ENCODE measurements at places on chromosomes 3 and 15.

- no peak overlapping the region for H3K4me3 ChIP-seq
- peaks cover 36% of the 10 kb centered on the region for H3K36me3 ChIP-seq
- DNase-seq, result no peak
- peaks cover 24% of the 10 kb centered on the region for H3K4me1 ChIP-seq
Measured at GRCh38 chr3:12829886-12830784, 11.2 kb downstream of the RPL32 start.

DNA sequence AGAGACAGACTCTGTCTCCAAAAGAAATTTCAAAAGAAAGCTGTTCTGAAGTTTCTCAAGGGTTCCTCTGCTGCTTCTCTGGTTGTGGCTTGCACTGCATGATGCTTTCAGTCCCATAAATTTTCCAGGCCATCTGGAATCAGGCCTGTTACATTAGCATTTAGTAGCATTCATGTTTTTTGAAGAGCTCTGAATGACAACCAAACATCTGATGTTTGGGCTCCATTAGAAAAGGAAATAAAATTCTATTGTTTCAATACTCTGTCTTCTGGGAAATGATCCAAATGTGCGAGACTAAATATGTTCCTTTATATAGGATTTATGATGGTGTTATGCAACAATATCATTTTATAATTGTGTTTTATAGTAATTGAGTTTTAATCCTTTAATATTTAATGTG lies 455.8 kb downstream of the GABRG3 start:
- H3K27ac ChIP-seq, result no peak overlapping the region
- H3K27me3 ChIP-seq, result no peaks in the 10 kb centered on the region
- H3K4me1 ChIP-seq, result no peaks in the 10 kb centered on the region
- no peak for DNase-seq
- H3K36me3 ChIP-seq, result no peaks in the 10 kb centered on the region

DNA sequence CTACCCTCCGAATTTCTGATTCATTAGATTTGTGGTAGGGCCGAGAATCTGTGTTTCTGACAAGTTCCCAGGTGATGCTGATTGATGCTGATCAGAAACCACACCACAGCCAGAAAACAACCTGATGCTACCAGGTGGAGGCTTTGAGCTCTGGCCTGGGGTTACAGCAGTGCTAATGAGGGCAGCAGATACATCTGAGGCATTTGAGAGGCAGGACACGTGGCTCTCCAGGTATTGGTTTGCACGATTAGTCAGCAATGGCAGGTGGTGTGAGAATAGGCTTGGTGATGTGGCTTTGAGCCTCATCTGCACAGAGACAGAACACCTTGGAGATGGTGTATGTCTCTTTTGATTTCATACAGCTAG lies 78.8 kb upstream of the THBS1 start:
- DNase-seq, result no peak
- peaks cover 11% of the 10 kb centered on the region for H3K4me1 ChIP-seq
- H3K27me3 ChIP-seq, result peaks cover 8% of the 10 kb centered on the region

DNA sequence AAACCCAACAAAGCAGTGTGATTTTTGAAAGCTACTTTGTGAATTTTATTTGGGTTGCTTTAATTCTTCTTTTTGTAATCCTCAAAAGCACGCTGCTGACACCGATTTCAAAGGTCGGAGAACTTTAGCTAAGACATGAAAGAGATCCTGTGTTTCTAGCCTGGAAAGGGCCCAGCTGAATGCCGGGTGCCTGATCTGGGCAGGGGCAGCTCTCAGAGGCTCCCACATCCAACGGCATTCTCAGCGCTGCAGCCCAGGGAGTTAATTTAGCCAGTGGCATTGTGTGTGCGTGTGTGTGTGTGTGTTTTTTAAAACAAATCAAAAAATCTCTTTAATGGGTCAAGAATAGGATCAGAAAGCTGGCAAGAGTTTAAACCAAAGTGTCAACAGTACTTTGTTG lies 6.6 kb downstream of the RBP1 start:
- H3K27ac ChIP-seq, result peak overlapping the region; percentile 99
- H3K4me1 ChIP-seq, result peaks cover 87% of the 10 kb centered on the region
- DNase-seq, result no peak
- peaks cover 38% of the 10 kb centered on the region for H3K36me3 ChIP-seq
- H3K27me3 ChIP-seq, result peaks cover 2% of the 10 kb centered on the region

DNA sequence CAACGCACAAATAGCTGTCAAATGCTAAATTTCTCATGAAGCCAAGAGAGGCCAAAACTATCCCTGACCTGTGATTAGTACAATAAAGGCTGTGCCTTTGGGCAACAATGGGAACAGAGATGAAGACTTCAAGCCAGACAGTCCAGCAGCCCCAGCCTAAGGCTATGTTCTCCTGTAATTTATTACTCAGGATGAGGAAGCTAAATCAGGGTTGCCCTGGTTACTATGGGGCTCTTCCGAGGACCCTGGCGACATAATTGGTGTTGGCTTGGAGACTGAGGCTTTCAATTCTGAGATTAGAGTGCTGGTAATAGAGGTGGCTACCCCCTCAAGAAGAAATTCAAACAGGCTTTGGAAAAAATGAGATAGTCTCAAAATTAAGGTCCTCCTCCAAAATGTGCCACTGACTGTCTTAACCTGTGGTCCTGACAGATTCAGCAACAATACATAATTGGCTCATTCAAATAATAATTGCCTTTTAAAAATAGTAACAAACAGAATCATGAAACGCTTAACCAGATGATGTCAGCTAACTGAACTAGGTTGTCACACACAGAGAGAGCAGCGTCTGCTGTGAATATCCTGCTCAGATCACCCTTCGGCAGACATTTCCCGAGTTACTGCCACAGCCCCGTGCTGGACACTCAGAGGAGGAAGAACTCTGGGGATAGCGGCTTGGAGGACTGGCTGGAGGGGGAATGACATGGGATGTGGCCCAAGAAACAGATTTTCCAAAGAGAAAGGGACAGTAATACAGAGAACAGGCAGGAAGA lies 43.0 kb downstream of the NSMCE3 start:
- peaks cover 13% of the 10 kb centered on the region for H3K27me3 ChIP-seq
- H3K27ac ChIP-seq, result no peak overlapping the region
- H3K4me1 ChIP-seq, result peaks cover 29% of the 10 kb centered on the region

DNA sequence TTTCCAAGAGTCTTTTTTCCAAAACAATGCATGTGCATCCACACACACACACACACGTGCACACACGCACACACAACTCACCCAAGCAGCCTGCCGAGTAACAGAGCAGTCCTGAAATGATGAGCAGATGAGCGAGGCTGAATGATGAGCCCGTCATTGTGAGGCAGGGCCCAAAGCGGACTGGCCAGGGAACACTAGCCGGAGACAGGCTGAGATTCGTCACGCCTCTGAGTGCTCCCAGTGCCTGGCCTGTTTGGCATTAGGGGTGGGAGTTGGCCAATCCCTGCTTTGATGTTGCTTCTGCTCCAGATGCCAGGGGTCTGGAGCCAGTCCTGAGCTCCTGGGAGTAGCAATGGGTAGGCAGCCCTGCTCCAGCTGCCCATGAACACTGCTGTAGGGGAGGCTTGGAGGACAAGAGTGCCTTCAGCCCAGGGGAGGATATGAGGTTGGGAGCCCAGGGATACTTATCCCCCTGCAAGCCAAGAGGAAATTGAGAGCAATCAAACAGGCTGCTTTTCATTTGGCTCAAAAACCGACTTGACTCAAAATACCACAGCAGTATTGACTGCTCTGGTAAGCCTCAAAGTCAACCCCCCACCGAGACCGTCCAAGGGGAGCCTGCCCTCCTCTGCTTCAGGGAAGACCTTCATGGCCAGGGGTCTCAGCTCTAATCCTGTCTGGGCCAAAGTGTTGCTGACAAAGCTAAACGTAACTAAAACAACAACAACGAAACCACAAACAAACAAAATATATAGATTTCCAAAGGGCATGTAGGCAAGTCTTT lies 22.9 kb downstream of the COLQ start:
- H3K36me3 ChIP-seq, result peaks cover 3% of the 10 kb centered on the region
- H3K4me3 ChIP-seq, result no peak overlapping the region
- DNase-seq, result peak; percentile 28
- H3K27me3 ChIP-seq, result peaks cover 8% of the 10 kb centered on the region

GRCh38 chr15:56821721-56822425 lies 88.6 kb upstream of the ZNF280D start:
- peaks cover 8% of the 10 kb centered on the region for H3K27me3 ChIP-seq
- peak; percentile 53 for DNase-seq
- H3K4me3 ChIP-seq, result no peak overlapping the region
- H3K27ac ChIP-seq, result no peak overlapping the region
- H3K36me3 ChIP-seq, result no peaks in the 10 kb centered on the region

GRCh38 chr3:122519693-122520092 lies 5.0 kb upstream of the KPNA1 start:
- H3K36me3 ChIP-seq, result no peaks in the 10 kb centered on the region
- H3K27me3 ChIP-seq, result peaks cover 22% of the 10 kb centered on the region
- H3K4me1 ChIP-seq, result peaks cover 4% of the 10 kb centered on the region
- no peak overlapping the region for H3K27ac ChIP-seq
- H3K4me3 ChIP-seq, result no peak overlapping the region

GRCh38 chr3:122824465-122825381 lies 29.9 kb downstream of the SLC49A4 start:
- peaks cover 6% of the 10 kb centered on the region for H3K4me1 ChIP-seq
- H3K27ac ChIP-seq, result no peak overlapping the region
- H3K4me3 ChIP-seq, result no peak overlapping the region
- no peaks in the 10 kb centered on the region for H3K27me3 ChIP-seq
- no peak for DNase-seq
- H3K36me3 ChIP-seq, result peaks cover 38% of the 10 kb centered on the region

- no peaks in the 10 kb centered on the region for H3K4me1 ChIP-seq
- no peak overlapping the region for H3K4me3 ChIP-seq
- no peaks in the 10 kb centered on the region for H3K36me3 ChIP-seq
- no peaks in the 10 kb centered on the region for H3K27me3 ChIP-seq
Measured at GRCh38 chr3:103184772-103185171, 750.0 kb downstream of the ZPLD1 start.

DNA sequence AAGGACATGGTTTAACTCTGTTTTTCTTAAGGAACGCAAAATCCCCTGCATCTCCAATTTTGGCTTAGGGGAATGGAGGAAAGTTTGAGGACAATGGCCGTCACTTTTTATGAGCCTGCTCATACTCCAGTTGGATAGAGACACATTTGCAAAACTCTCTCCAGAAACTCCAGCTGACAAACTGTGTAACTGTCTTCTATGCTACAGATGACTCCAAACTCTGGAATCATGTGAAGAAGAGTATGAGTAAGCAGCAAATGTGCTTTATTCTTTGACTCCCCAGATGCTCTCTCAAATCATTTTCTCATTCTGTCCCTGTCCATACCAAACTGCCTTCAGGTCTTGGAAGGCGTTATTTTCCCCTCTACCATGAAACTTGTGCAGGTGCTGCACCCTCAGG lies 226.5 kb upstream of the GPR149 start:
- H3K36me3 ChIP-seq, result no peaks in the 10 kb centered on the region
- H3K27me3 ChIP-seq, result no peaks in the 10 kb centered on the region
- no peak overlapping the region for H3K27ac ChIP-seq
- no peak for DNase-seq
- H3K4me3 ChIP-seq, result no peak overlapping the region
- no peaks in the 10 kb centered on the region for H3K4me1 ChIP-seq

GRCh38 chr3:46881596-46882376 lies 4.3 kb downstream of the PTH1R start:
- H3K4me1 ChIP-seq, result peaks cover 49% of the 10 kb centered on the region
- no peaks in the 10 kb centered on the region for H3K36me3 ChIP-seq
- H3K4me3 ChIP-seq, result peak overlapping the region; percentile 81
- H3K27ac ChIP-seq, result no peak overlapping the region
- H3K27me3 ChIP-seq, result peaks cover 46% of the 10 kb centered on the region

GRCh38 chr3:186530415-186530814 lies 13.8 kb downstream of the CRYGS start:
- H3K4me1 ChIP-seq, result peaks cover 71% of the 10 kb centered on the region
- no peak overlapping the region for H3K4me3 ChIP-seq
- peaks cover 5% of the 10 kb centered on the region for H3K36me3 ChIP-seq
- peak overlapping the region; percentile 3 for H3K27ac ChIP-seq
- DNase-seq, result no peak

DNA sequence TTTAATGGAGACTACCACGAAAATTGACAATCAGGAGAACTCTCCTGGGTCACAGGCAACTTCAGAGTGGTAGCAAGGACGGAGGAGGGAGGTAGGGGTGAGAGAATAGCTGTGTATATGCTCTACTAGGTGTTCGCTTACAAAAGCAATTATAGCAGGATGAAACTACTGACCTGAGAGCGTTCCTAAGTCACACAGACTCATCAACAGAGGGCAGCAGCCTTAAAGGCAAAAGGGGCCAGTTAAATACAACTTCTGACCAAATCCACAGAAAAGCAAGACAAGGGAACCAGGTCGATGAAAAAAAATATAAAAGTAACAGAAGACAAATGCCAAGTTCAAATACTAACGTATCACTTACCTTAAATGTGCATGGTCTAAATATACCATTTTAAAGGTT lies 894.6 kb downstream of the PLOD2 start:
- no peaks in the 10 kb centered on the region for H3K4me1 ChIP-seq
- no peak overlapping the region for H3K27ac ChIP-seq
- no peak overlapping the region for H3K4me3 ChIP-seq
- no peaks in the 10 kb centered on the region for H3K36me3 ChIP-seq
- H3K27me3 ChIP-seq, result no peaks in the 10 kb centered on the region
- DNase-seq, result no peak

GRCh38 chr3:37554364-37554763 lies 307.3 kb upstream of the CTDSPL start:
- no peak overlapping the region for H3K4me3 ChIP-seq
- H3K27ac ChIP-seq, result no peak overlapping the region
- H3K4me1 ChIP-seq, result peaks cover 35% of the 10 kb centered on the region

GRCh38 chr3:12175844-12176453 lies 17.2 kb upstream of the TIMP4 start:
- H3K4me1 ChIP-seq, result no peaks in the 10 kb centered on the region
- DNase-seq, result peak; percentile 74
- H3K27ac ChIP-seq, result no peak overlapping the region
- peaks cover 9% of the 10 kb centered on the region for H3K36me3 ChIP-seq

GRCh38 chr3:536417-536813 lies 339.9 kb downstream of the CHL1 start:
- H3K27me3 ChIP-seq, result no peaks in the 10 kb centered on the region
- no peak for DNase-seq
- no peaks in the 10 kb centered on the region for H3K36me3 ChIP-seq
- H3K4me3 ChIP-seq, result peak overlapping the region; percentile 79

DNA sequence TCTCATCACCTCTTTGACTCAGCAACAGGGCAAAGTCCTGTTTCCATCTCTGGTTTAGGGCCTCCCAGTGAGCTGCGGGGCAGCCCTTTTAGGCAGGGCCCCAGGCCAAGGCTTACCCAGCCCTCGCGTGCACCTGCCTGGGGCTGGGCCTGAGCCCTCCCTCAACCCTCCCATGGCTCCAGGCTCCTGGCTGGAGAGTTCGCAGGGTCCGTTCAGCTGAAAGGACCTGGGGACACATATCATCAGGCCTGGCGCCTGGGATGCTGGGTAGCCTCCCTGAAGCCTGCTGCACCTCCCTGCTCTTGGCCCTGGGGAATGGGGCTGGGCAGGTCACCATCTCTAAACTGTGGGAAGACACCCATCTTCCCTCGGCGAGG lies 29.7 kb downstream of the HDAC11 start:
- H3K27me3 ChIP-seq, result no peaks in the 10 kb centered on the region
- DNase-seq, result no peak
- H3K27ac ChIP-seq, result no peak overlapping the region

GRCh38 chr3:170414202-170414663 lies 4.4 kb upstream of the CLDN11 start:
- H3K36me3 ChIP-seq, result no peaks in the 10 kb centered on the region
- peaks cover 9% of the 10 kb centered on the region for H3K4me1 ChIP-seq
- H3K27me3 ChIP-seq, result peaks cover 8% of the 10 kb centered on the region

Data from nephron progenitor cell (in vitro differentiated cells).